ENCODE measurements at places on chromosomes 2 and 18.

DNA sequence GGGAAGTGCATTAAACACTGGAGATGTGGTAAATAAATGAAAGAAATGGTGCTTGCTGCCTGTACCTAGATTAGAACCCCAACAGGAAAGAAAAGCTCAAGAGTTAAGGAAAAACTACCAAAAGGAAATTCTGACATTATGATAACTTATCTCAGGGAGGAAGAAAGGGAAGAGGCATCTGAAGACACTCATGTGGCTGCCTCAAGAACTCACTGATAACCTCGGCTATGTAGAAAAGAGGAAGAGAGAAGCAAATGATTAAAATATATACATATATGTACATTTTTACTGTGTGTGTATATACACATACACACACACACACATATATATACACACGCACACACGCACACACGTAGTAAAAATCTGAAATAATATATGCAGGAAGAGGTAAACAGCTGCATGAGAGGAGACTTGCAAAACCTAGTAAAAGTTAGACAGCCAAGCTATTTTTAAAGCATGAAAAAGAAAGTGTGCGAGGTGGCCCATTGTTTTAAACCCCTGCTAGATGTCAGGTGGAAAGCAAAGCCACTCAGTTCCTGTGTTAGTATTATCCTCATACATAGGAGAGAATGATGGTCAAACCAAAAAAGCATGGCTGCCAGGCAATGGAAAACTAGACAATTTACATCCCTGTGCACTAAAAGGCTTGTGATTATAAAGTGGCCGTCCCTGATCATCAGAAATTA, 483.0 kb upstream of the NRP2 start:
- DNase-seq: no peak

DNA sequence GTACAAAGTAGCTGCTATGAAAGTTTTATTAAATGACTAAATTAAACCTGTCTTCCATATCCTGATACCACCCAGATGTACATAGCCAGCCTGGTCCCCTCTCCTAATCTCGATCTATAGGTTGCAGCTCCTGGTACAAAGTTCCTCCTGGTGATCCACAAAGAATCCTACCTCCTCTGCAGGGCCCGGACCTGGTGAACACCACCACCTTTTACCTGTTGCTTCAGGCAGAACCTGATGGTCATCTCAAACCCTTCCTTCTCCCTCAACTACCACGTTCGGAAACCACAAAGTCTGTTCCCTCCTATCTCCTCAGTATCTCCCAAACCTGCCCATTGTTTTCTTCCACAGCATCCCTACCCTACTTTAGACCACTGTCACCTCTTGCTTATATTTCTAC, 15.5 kb downstream of the FOXI3 start:
- DNase-seq: no peak

DNA sequence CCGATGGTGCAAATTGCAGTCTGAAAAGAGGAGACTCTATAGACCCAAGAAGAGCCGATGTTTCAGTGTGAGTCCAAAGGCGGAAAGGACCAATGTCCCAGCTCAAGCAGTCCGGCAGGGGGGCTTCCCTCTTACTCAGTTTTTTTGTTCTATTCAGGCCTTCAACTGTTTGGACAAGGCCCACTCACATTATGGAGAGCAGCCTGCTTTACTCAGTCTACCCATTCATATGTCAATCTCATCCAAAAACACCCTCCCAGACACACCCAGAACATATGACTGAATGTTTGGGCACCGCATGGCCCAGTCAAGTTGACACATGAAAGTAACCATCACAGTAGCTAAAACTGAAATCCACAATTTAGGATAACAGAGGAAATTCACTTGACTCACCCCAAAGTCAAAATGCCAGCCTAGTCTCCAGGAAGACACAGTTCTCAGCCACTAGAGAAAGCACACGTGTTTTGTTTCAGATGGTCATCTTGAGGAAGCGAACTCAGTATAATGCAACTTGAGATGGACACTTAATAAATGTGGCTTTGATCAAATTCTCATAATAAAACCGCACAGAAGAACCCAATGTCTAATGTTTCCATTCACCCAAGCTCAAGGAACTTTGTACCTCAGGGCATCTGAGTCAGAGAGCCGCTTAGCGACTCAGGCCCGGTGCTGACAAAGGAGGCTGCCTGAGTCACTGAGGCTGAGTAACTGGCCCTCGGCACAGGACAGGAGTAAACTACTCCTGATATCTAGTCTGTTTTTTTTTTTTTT, 2.4 kb downstream of the FHL2 start:
- no peak for DNase-seq

DNA sequence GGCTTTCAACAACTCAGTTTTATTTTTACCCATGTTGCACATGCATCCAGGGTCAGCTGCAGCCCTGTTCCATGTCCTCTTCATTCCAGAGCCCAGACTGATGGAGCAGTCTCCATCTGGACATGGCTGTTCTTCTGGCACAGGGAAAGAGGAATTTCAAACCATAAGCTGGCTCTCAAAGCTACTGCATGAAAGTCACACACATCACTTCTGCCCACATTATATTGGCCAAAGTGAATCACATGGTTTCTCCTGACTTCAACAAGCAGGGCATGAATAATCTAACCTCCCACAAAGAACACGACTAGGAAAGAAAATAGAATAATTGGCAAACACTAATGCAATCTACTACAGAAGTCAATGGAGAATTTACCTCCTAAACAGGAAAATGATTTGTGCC, 94.2 kb downstream of the FTCDNL1 start:
- DNase-seq: no peak

DNA sequence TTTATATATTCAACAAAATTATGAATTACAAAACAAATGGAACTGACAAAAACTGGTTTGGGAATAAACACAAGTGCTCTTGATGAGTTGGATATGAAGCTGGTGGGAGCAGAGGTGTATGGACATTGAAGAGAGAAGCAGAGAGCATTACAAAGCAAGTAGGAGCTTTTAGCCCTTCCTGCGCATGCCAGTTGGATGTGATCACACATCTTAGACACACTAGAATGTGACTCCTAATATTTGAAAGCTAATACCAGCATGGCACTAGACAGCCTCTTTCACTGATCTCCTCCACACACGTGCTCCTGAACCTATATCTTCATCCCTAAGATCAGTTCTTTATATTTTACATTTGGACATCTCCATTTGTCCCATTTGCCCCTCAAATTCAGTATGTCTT, 298.1 kb downstream of the MTX2 start:
- DNase-seq: no peak

DNA sequence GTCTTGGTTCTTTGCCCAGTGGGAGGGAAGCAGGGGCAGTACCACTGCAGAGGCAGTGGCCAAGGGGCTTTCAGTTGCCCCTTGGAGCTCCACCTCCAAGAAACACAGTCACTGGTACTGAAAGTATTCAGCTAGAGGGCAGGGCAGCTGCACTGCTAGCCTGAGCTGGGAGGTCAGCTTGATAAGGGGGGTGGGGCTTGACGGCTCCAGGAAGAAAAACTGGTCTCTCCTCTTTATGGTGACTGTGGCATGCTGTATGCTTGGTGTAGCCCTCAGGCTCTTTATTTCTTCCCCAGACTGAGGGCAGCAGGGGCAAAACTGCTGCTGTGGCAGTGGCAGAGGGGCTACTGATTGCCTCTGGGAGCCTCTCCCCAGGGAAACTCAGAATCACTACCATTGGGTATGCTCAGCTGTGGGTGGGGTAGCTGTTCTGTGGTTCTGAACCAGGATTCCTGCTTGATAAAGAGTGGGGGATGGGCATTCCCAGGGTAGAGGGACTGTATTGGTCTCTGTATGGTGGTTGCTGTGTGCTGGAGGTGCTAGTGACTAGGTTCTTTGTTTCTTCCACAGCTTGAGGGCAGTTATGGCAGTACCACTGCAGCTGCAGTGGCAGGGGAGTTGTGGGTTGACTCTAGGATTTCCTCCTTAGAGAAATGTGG, 134.6 kb upstream of the SCN7A start:
- no peak for DNase-seq

- DNase-seq: no peak
Observed at GRCh38 chr2:219214786-219215185, 4.0 kb downstream of the ABCB6 start.

DNA sequence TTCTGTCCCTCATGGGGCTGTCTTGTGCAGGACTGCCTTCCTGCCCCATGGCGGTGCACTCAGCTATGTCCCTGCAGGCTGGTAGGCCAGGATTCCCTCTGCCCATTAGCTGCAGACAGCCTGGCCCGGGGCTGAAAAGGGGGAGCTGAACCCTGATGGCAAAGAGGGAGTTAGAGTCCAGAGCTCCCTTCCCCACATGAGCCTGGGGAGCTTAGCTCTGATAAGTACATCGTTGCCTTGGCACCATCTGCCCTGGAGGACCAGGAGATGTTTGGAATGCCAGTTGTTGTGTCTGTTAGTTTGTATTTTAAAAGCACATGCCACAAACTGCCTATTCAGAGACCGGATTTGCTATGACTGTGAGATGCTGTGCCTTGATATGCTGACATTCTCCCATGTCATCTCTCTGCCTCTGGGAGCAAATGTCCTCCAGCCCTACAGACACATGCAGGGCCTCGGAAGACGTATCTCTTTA, 65.1 kb upstream of the AFF3 start:
- no peak for DNase-seq

DNA sequence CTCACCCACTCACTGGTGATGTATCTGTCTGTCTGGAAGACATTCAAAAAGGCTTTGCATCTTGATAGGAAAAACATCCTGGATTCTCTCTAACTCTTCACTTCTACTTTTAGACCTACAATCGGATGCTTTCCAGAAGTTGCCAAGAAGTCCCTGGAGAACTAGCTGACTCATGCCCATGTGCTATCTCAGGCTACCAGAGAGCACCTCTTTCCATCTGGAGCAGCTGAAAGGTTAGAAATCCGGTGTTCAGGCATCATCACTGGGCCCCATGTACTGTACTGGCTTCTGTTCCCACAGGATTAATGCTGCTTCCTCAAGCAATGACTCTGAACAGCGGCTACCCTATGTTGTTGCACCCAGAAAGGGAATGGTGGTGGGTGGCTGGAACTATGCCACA, 259.0 kb downstream of the NBAS start:
- DNase-seq: no peak

GRCh38 chr2:134149904-134150303, 104.0 kb upstream of the MGAT5 start:
- DNase-seq: no peak

All from GM18507 (cell line).